LHCN-M2 (cell line): ENCODE measurements at places on chromosomes 7 and 10. TPM values are rescaled to one million over a fixed set of nuclear protein-coding genes. Genes with fewer than 3 reads are reported as not detected.

DNA sequence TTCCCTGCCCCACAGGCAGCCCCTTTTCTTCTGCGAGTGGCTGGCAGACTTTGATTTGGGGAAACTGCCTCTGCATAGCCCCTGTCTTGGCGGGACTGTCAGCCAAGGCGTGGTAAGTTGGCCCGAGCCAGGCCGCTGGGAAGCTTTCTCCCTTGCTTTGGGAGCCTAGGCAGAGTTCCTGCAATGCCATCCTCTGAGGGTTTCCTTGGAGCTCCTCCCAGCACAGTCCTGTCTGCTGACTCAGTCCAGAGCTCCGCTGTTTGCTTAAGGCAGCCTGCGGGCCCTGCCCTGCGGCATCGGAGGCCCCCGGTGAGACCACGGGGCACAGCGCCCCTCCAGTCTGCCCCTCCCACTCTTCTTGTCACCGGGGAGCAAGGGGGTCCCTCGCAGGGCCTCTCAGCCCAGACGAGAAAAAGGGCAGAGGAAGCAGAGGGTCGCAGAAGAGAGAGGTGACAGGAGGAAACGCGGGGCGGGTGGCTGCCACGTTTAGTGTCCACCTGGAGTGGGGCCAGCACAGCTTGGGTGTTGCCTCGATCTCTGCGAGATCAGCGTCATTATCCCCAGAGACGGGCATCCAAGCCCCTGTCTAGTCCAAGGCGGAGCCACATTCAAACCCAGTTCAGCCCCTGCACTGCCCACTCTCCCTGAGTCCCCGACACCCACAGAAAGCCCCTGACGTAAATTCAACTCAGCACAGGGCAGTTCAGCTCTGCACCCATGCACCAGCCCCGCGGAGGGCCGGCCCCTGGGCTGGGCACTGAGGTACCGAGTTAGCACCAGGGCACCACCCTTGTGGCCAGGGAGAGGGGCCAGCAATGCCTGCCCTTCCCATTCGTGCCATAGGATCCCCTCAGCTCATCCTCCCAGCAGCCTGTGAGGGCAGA is 59.0 kb upstream of the CHST15 start:
- DNase-seq = peak; percentile 92

DNA sequence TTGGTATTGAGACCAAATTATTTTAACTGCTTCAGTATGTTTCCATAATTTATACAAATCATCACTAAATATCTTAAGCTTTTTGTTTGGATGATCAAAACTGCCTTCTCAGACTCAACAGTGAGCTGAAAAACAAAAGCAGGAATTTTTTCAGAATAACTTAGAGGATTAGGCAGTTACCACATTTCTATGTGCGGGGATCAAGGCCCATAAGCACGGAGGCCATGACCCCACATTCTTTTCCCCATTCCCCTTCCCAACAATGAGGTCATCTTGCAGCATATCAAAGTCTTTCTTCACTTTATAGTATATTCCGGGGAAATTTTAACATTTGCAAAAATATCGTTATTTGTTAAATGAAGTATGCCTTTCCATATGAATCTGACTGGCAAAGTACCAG is 125.8 kb downstream of the ELMO1 start:
- DNase-seq = no peak

GRCh38 chr7:44063894-44064651 is 1.3 kb downstream of the PGAM2 start:
- DNase-seq = no peak

DNA sequence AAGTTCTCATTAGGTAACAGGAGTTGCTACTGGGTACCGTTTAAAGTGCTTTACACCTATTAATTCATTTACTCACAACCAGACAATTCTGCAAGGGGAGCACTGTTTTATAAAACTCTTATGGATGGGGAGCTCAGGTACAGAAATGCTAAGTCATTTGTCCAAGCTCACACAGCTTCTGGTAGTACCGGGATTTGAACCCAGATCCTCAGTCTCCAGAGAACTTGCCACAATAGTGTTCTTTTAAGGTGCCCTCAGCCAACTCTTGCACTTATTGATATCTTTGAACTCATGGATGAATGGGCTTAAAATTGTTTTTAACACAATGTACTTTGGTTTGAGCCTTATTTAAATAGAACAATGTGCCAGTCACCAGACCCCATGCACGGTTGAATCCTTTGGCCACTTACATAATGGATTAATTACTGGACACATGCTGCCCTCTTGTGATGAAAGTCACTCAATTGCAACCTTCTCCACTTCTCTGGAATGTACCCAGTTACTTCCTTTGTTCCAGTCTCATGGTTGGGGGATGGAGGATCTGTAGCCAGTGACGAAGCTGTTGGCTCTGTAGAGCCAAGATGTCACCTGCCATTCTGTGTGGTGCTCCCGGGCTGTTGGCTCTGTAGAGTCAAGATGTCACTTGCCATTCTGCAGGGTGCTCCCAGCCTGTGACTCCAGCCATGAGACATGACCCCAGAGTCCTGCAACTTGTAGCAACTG is 65.6 kb downstream of the NOD1 start:
- peak; percentile 93 for DNase-seq

- DNase-seq = no peak
Measured at GRCh38 chr7:2440608-2441245, 35.5 kb downstream of the GRIFIN start.

DNA sequence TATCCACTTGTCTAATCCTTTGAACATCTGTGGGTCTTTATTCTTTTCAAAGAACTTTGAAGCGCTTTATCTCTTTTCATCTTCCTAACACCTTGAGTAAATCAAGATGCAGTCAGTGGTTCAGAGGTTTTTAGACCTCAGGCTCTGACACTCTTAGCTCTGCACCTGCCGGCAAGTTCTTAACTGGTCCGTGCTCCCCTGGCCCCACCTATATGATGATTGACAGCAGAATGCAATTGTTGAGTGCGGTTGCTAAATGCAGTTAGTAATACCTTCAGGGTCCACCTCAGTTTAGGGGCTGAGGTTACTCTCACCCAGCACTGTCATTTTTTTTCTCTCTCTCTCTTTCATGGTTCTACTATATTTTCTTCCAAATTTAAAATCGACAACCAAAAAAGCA is 854.2 kb upstream of the AUTS2 start:
- DNase-seq = no peak

GRCh38 chr10:70297224-70297623 is 13.4 kb upstream of the NPFFR1 start:
- no peak for DNase-seq

- no peak for DNase-seq
Measured at GRCh38 chr7:39987641-39988347, 37.7 kb downstream of the CDK13 start.

DNA sequence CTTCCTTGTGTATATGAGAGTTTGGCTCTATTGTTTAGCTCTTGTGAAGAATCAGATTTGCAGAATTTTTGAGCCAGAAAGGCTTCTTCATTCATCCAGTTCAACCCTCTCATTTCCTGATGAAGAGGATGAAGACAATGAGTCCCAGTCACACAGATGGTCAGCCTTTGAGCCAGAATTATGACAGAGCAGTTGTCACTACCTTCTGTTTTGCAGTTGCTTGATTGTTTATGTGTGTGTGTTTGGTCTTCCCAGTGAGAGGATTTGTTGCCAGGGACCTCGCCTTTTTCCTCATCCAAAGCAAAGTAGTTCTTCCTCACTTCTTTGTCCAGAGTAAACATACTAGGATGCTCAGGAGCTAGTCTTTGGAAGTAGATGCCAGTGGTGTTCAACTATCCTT is 15.6 kb downstream of the MDFIC start:
- peak; percentile 44 for DNase-seq

The VIPR2 gene
- not detected in 2 replicates for total RNA-seq

The HNRNPH3 gene
- total RNA-seq = 20.0 and 36.6 TPM in 2 replicates
